ENCODE measurements at places on chromosomes 13 and 19.

DNA sequence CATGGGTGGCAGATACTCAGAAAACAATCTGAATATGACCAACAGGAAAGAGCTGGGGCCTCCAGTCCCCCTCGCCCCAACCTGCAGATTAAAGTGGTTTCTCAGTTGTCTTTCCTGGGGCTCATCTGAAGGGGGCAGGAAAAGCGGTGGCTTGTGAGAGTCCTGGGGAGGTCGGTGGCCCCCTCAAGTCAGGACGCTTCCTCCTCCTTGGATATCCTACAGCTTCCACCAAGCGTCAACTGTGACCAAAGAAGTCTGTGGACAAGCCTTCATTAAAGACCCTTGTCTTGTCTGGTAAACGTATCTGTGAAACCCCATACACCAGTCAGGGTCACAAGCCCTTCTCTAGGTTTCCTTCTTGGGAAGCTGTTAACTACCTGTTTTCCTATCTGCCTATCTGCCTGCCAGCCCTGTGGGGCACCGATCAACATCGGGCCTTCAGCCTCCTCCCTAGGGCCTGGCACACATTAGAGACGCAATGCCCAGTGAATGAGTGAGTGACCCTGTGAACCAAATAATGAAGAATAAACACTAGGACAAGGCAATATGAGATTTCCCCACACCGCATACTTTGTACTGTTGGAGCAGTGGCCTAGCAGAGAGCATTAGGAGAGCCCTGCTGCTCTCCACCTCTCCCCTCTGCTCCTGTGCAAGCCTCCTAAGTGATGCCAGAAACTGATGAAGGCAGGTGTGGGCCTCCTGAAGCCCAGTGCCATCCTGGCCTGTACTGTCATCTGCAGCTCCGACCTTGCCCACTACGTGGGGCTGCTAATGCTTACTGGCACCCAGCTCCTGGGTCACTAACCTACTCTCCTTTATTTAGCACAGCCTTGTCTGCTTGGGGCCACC is 1317.8 kb downstream of the UQCRFS1 start:
- no peak for DNase-seq

GRCh38 chr19:56217039-56217949 is 15.2 kb downstream of the ZSCAN5C start:
- DNase-seq: no peak

DNA sequence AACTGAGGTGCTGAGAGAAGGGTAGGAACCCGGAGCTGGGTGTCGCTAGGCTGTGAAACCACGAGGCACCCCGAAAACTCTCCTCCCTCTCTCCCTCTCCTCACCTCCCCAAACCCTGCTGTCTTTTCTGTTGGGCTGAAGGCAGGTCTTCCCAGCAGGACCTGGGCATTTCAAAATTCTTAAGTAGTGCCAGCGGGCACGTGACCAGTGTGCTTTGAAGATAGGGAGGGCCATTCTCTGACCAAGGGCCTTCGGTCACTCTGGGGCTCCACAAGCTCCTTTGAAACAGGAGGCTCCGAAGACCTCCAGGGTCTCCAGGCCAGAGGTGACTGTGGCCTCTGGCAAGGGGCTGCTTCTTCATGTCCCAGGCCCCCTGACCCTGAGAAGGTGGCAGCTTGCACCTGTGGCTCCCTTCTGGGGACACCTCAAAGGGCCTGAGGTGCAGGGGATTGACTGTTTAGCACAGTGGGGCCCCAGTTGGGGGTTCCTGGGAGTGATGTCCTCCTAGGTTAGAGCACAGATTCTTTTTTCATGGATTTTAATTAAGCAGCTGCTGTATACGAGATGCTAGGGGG is 48.3 kb downstream of the DNM2 start:
- no peak for DNase-seq

- DNase-seq: no peak
These were observed 84.0 kb upstream of the GSX1 start for GRCh38 chr13:27708325-27708724.

DNA sequence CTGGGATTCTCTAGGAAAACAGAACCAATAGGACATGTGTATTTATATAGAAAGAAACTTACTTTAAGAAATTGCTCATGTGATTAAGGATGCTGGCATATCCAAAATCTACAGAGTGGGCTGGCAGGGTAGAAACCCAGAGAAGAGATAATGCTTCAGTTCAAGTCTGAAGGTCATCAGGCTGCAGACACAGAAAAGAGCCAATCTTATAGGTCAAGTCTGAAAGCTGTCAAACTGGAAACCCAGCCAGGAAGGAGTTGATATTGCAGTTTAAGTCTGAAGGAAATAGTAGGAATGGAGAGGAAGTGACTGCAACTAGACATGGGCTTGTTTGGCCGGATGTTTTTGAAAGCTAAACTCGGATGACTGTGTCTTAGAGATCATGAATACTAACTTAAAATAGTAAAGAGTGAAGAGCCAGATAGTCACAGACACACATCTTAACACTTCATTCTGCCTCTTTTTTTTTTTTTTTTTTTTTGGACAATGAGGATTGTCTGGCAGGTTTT is 125.3 kb upstream of the GPC6 start:
- no peak for DNase-seq

DNA sequence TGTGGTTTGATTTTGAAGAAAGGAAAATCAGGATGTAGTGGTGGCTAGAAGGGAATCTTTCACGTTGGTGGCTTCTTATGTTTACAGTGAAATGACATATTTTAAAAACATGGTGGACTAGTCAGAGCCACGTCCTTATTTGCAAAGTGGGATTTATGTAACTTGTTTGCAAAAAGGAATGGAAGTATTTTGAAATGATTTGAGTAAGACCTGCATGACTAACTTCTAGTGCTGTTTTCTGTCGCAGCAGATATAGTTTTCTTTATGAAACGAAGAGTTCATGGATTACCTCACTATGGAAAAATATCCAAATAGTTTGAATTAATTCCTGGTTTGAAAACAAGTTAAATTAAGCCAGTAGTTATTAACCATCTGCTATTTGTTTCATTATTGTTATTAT is 476.5 kb downstream of the MYO16 start:
- DNase-seq: no peak

DNA sequence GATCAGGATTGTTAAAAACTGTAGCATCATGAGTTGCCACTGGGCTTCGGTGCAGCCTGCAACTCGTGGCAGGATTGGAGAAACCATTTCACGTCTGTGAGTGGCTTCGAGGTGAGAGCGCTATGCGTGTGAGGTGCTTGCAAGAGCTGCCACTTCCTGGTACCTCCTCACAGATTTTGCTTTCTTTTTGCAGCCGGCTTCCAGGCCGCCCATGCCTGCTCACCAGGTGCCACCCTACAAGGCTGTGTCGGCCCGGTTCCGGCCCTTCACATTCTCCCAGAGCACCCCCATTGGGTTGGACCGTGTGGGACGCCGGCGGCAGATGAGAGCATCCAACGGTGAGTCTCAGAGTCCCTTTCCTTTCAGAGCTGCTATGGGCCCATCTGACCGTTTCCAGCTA is 57.9 kb upstream of the C1QTNF9 start:
- no peak for DNase-seq

DNA sequence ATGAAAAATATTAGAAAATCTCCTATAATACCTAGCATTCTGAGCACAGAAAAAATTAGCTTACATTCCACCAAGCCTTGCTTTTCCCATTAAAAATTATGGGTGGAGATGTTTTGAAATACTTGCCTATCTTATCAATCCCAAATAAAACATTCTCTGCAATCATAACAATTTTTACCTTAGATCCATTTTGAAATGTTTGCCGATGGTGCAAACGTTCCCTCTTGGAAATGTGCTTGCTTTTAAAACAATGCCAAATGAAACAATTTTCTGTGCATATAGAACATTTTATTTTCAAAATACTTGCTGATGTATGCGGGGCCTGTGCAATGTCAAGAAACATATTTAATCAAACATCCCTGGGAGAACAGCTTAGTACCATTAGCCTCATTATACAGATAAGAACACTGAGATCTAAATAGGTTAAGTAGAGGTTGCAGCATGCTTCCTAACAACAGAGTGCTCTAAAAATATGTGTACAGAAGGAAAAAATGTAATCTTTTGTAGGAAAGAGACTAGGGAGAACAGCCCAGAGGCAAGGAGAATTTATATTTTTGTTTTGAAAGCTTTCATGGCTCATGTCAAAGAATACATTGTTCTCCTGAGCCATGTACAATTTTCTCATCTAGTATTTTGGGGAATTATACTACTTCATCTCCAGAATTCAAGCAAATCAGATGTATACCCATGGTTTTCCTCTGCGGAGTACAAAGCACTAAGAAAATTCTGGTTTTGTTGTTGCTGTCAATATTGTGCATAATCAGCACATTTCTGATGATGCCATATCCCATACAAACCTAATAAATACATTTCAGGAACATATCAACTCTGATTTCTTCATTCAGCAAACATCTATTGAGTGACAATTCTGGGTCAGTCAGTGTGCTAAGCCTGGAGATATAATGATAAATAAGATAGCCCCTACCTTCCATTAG is 25.9 kb upstream of the FNDC3A start:
- no peak for DNase-seq

DNA sequence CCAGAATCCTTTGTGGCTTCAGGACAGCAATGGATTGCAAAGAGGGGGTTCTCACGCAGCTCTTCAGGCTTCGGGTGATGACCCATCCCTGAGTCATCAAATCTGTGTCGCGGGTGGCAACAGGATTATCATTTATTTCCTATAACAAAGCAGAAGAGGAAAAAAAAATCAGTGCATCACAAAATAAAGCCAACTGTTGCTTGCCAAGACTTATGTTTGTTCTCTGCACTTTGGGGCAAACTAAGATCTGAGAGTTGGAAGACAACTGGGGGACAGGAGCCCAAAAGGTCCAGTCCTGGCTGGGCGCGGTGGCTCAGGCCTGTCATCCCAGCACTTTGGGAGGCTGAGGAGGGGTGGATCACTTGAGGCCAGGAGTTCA is 6.4 kb downstream of the GNA15 start:
- no peak for DNase-seq

DNA sequence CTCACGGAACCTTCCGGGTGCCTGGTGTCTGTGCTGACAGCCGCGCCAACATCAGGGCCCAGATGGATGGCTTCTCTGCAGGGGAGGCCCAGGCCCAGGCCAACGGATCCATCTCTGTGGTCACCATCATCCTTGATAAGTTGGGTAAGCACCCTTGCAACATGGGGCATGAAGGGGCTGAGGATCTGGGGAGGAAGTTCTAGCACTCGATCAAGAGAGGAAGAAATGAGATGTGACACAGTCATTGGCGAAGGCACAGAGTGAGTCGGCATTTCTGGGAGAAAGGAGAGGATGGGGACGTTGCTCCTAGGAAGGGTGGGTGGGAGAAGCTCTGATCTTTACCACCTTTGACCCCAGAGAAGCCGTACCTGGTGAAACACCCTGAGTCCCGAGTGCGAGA is 4.4 kb downstream of the CILP2 start:
- DNase-seq: no peak

- no peak for DNase-seq
These were observed 29.2 kb upstream of the TM9SF2 start for GRCh38 chr13:99472122-99472440.

GRCh38 chr19:49491804-49492572 is 4.2 kb upstream of the RPS11 start:
- no peak for DNase-seq

DNA sequence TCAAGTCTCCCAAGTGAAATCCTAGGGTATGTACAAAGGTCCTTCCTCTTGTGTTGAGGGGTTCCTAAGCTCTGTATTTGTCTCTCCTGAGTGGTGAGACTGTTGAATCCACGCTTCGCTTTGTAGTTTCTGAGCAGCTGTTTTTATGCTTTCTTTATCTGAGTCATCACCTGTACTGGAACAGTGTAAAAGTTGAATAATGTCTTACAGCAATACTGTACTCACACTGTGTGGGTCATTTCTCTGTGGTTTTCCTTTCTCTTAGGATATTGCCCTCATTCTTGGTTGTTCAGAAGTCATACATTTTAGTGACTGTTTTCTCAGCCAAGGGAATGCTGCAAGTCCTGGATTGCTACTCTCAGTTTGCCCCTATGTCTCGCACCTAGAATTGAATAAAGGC is 1596.6 kb downstream of the SLITRK5 start:
- no peak for DNase-seq

DNA sequence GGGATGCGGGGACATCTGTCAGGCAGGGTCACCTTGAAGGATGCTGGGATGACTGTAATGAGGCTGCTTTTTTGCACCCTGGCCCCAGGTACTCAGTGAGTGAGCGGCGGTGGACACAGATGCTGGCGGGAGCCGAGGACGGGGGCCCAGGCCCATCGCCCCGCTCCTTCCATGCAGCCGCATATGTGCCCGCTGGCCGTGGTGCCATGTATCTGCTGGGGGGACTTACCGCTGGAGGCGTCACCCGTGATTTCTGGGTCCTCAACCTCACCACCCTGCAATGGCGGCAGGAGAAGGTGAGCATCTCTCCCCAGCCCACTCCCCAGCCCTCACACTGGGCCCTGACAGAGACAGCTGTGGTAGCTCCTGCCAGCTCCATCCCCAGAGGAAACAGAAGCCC is 31.3 kb downstream of the MEGF8 start:
- DNase-seq: no peak

DNA sequence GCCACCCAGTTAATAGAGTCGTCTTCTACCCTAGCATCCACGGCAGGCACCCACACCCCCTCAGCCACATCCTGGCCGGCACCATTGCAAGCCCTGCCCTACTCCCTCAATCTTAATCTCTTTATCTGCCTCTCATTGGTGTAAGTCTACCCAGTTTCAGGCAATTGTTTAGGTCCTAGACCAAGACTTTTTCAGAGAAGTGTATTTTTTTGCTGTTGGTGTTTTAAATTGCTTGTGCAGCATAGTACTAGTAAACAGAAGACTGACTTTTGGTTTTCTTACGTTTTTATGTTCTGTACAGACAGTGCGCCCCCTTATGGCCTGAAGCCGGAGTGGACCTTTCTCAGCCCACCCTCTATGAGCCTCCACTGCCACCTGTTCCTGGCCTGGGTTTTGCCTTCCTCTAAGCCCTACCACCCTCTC is 2.3 kb upstream of the LCP1 start:
- no peak for DNase-seq

GRCh38 chr19:1655131-1655981 is 2.9 kb upstream of the TCF3 start:
- no peak for DNase-seq

DNA sequence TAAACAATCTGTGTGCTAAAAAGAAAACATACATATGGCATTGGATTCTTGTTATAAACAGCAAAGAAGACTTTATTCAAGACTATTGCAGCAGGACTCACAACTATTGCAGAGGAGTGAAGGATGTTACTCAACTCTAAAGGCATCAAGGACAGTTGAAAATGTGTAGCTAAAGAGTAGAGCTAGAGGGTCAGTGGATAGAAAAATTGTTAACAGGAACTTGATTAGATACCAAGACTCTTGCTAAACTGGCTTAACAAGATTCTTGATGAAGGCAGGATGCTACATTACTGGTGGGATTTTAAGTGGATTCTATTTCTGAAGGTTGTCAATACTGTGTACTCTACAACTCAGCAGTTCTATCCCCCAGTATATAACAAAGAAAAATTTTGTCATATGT is 1183.3 kb downstream of the SLITRK1 start:
- no peak for DNase-seq

- no peak for DNase-seq
These were observed 29.6 kb upstream of the RCBTB2 start for GRCh38 chr13:48562296-48563066.

- peak; percentile 39 for DNase-seq
These were observed 73.1 kb downstream of the EPS15L1 start for GRCh38 chr19:16398530-16399249.
